ENCODE measurements at places on chromosomes 6 and 20.

- peak; percentile 92 for DNase-seq
Measured at GRCh38 chr6:137240168-137240567, 21.0 kb upstream of the IFNGR1 start.

- no peak for DNase-seq
Measured at GRCh38 chr6:16925461-16925860, 164.2 kb upstream of the ATXN1 start.

- no peak for DNase-seq
Measured at GRCh38 chr20:35117196-35117595, 24.6 kb upstream of the TRPC4AP start.

GRCh38 chr6:109379711-109380110, 2.6 kb downstream of the CD164 start:
- DNase-seq: peak; percentile 40

GRCh38 chr20:34468951-34469350, 47.3 kb upstream of the DYNLRB1 start:
- DNase-seq: peak; percentile 21

- DNase-seq: no peak
Measured at GRCh38 chr6:145329257-145329656, 406.1 kb downstream of the EPM2A start.

DNA sequence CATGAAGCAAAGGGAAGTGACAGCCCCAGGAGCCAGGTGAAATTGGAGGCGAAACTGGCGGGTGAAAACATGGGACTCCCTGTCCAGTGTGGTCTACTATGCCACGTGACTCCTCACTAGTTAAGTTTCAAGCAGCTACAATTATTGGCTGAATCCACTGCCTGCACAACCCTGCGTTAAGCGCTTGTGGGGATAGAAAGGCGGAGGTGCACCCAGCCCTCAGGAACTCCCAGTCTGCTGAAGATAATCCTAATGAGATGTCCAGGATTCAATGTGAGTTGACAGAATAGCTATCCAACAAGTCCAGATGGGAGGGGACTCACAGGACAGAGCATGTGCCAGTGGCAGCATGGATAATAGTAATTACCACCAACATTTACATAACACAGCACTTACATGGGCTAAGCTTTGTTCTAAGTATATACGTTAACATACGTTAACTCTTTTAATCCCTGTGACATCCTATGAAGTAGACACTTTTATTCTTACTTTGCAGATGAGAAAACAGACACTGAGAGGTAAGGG, 1.8 kb downstream of the MOCS1 start:
- DNase-seq: no peak

GRCh38 chr6:139577124-139577762, 202.8 kb upstream of the CITED2 start:
- DNase-seq: no peak

Measured in trophoblast cell (in vitro differentiated cells and primary cell).